ENCODE measurements at places on chromosomes 2 and 18.

DNA sequence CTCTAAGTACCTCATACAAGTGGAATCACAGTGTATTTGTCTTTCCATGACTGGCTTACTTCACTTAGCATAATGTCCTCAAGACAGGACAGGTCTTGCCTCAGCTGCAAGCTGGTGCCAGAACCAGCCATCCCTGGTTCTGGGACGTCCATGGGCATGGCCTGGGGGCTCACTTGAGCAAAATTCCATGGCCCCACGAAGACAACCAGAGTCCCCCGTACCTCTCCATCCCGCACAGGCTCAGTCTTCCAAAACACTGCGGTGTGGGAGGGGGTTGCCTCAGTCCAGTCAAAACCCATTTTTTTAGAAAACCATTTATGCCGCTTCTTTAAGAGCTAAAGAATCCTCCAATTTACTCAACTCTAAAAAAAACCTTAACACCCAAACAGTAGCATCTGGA, 21.7 kb upstream of the CABLES1 start:
- no peak for DNase-seq

DNA sequence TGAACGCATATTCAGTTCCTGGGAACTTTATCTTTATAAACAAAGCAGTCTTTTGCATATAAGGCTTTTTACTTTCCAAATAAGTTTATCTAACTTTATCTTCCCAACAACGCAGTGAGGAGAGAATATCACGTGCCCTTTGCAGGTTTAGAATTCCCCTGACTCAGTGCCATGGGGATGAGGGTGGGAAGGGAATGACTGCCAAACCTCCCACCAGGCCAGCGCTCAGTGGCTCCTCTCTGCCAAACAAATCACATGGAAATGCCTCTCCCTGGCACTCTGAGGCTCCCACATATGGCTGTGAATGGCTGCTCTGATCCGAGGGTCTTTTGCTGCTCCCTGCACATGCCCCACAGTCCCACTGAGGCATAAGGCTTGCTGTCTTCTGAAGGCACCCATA, 158.3 kb downstream of the DNAH6 start:
- DNase-seq, result no peak

DNA sequence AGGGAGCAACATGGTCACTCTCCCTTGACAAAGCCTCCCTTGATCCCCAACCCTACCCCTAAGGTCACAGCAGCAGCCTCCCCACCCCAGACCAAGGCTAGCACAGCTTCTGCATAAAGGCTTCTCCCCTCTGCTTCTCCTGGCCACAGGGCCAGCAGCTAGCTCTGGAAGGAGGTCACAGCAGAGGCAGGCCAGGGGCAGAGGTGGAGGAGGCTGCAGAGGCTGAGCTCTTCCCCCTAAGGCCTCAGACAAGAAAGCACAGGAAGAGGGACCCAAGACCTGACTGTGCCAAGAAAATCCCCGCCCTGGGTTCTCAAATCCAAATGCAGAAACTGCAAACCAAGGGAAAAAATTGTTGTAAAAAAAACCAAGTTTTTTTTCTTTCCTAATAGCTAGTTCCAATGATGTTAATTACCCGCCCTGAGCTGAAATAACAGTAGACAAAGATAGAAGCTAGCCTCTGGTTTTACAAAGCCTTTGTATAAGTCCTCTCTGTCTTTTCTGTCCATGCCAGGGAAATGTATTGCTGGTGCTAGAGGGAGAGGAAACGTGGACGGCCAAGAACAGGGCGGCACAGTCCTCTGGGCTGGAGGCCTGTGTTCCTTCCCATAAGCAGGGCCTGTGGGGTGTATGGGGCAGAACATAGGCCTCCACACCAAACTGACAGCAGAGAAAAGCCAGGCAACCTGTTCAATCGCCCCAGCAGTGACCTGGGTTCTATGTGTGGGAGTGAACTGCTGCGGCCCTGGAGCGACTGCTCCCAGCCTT, 79.5 kb downstream of the POLR1A start:
- DNase-seq, result no peak

DNA sequence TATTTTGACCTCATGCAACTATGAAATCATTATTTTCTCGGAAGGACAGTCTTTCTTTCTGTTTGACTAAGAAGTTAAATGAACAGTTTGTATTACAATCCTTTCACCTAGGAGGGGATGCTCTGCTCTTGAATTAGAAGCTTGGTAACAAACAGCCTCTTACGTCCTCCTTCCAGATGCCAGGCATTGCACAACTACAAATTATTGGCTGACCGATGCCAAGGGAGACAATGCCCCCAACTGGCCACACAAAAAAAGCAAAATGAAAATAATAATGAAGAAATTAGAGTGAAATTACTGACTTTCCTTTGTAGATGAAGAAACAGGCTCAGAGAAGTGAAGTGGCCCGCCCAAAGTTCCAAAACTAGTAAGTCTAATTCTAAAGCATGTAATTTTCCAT, 177.9 kb downstream of the CYRIA start:
- no peak for DNase-seq

GRCh38 chr2:192122946-192123345, 71.8 kb downstream of the TMEFF2 start:
- no peak for DNase-seq

DNA sequence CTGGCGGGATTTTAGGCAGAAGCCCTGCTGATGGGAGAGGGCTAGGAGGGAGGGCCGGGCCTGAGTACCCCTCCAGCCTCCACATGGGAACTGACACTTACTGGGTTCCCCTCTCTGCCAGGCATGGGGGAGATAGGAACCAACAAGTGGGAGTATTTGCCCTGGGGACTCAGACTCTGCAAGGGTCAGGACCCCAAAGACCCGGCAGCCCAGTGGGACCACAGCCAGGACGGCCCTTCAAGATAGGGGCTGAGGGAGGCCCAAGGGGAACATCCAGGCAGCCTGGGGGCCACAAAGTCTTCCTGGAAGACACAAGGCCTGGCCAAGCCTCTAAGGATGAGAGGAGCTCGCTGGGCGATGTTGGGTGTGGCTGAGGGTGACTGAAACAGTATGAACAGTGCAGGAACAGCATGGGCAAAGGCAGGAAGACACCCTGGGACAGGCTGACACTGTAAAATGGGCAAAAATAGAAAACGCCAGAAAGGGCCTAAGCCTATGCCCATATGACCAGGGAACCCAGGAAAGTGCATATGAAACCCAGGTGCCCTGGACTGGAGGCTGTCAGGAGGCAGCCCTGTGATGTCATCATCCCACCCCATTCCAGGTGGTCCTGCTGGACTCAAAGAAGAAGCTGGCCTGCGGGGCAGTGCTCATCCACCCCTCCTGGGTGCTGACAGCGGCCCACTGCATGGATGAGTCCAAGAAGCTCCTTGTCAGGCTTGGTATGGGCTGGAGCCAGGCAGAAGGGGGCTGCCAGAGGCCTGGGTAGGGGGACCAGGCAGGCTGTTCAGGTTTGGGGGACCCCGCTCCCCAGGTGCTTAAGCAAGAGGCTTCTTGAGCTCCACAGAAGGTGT, 8.5 kb downstream of the PROC start:
- no peak for DNase-seq

GRCh38 chr2:189500456-189501160, 59.3 kb downstream of the WDR75 start:
- DNase-seq, result no peak

DNA sequence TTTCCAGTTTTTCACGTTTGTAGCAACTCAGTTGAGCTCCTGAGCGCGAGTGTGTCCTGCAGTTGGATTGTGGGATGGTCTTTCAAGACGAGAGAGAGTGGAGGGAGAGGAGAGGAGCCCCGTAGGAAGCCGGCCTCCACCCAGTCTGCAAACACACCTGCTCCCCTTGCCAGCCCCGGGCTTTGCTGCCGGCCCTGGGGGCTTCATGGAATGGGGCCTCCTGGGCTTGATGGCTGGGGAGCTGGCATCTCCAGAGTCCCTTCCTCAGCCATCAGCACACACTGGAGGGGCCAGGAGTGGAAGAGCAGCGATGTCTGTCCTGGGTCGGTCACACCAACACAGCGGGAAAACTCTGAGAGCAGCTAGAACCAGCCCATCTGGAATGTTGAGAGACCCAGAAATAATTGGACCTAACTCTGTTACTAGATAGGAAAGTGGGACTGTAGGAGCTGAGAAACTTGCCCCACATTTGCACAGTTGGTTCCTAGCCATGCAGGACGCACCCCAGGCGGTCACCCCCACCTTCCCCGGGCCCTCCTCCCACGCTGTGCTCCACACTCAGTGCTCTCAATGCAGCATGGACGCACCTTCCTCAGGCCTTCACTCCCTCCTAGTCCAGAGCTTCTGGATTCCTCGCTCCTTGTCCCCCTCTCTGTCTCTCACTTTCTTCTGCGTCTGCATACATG, 69.6 kb downstream of the PTGR3 start:
- DNase-seq, result no peak

DNA sequence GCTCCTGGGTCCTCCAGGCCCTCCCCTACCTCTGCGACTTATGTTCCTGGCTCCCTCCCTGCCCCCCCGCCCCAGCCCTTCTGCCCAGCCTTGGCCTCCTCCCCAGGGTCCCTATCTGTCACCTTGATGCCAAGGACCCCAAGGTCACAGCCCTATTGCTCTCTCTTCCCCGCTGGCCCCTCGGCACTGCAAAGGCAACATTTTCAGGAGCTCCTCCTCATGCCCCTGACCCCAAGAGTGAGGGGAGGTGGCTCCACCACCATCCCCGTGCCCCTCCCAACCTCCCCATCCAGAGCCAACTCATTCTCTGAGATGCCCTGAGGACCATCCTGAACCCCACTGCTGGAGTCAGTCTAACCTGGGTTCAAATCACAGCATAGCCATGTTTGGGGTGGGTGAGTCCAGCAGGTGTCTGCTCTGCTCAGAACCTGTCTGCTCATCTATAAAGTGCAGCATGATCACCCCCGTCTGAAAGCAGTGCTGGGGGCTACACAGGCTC, 11.7 kb downstream of the LIMS2 start:
- no peak for DNase-seq

DNA sequence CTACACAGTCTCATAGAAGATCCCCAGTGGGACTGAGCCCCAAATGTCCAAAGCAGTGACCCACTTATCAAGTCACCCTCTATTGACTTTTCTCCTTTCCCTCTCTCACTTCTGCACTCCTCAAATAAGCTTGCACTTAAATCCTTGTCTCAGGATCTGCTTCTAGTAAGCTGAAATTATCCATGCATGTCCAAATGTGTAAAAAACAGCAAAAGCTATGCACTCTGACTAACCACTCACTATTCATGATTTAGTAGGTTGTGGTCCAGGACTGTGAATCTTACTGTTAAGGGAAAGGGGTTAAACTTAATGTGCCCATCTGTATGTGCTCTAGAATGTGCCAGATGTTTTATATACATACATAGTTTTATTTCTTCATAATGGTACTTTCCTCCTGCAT, 115.4 kb downstream of the SCG2 start:
- DNase-seq, result no peak

DNA sequence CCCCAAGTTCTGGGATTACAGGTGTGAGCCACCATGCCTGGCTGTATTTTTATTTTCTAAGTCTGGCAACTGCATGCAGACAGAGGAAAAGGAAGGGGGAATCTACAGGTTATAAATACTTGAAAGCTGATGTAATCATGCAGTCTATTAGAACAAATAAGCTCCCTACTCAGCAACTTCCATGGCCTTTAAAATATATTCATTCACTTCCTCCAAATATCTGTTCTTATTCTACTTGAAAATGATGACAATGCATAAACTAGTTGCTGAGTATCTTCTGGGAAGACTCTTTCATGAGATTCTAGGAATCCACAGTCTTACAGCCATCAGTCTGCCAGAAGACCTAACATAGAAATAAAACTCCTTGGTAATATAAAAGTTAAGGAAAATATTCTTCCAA, 66.9 kb upstream of the NCKAP5 start:
- no peak for DNase-seq

- DNase-seq, result no peak
Observed at GRCh38 chr2:197576631-197577030, 60.8 kb downstream of the MOB4 start.

GRCh38 chr18:12312976-12313375, 4.9 kb downstream of the TUBB6 start:
- DNase-seq, result no peak

GRCh38 chr18:63205791-63206252, 113.7 kb downstream of the BCL2 start:
- no peak for DNase-seq

GRCh38 chr18:66764230-66764629, 160.3 kb upstream of the CDH19 start:
- no peak for DNase-seq

DNA sequence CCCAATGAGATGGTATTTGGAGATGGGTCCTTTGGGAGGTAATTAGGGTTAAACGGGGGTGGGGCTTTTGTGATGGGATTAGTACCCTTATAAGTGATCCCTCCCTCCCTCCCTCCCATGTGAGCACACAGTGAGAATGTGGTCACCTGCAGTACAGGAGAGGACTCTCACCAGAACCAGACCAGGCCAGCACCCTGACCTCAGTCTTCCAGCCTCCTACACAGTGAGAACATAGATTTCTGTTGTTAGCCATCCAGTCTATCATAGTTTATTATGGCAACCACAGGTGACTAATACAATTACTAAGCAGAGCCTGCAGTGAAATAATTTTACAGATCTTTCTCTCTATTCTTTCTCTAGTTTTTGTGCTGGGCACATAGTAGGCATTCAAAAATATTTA, 137.7 kb upstream of the PKDCC start:
- no peak for DNase-seq

DNA sequence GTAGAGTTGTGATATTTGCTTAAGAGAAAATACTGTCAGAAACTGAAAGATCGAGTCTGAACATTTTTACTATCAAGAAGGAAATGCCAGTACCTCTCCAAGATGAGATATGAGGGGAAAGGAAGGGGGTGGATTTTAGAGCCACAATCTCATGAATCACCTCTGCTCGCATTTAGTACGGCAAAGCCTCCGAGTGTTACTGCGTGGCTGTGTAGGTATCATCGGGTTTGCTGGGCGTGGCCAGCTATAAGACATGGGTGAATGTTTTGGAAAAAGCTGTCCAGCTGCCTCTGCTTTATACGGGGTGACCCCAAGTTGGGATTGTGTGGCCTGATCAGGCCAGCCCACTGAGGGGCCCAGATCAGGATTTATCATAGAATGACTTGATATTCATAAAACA, 826.4 kb downstream of the SOCS6 start:
- DNase-seq, result no peak

DNA sequence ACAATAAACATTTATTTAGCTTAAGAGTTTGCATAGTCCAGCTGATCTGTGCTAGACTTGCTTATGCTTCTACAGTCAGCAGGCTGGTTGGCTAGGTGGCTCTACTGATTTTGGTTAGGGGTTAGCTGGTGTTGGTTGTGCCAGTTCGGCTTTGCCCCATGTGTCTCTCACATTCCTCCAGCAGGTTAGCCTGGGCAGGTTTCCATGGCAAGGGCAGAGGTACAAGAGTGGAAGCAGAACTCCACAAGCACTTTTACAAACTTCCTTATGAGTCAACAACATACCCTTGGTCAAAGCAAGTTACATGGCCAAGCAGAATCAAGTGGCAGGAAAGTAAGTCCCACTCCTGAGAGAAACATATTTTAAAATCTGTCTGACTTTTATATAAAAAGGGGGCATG, 82.3 kb downstream of the SS18 start:
- no peak for DNase-seq

GRCh38 chr2:18378020-18378653, 182.3 kb downstream of the RDH14 start:
- no peak for DNase-seq
